ENCODE measurements at places on chromosomes 3 and 15.

DNA sequence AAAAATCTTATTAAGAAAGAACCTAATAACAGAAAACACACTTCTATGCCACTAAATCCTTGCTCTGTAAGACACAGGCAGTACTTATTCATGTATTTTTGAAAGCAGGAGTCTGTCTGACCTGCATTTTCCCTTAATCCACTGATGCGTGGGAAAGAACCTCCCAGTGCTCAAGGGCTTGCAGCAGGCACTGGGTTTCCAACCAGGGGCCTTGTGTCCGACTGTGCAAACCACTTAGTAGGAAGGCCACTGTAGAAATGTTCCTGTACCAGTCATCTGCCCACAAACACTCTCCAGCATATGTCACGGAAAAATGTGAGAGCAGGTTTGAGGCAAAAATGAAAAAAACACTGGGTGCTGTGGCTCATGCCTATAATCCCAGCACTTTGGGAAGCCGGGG lies 12.4 kb downstream of the CXCR6 start:
- no peak for DNase-seq
- no peak overlapping the region for H3K4me3 ChIP-seq
- no peak overlapping the region for H3K27ac ChIP-seq
- no peaks in the 10 kb centered on the region for H3K27me3 ChIP-seq
- peaks cover 93% of the 10 kb centered on the region for H3K36me3 ChIP-seq

GRCh38 chr3:148625095-148625736 lies 72.5 kb upstream of the AGTR1 start:
- no peak overlapping the region for H3K27ac ChIP-seq
- DNase-seq = no peak
- no peak overlapping the region for H3K4me3 ChIP-seq
- no peaks in the 10 kb centered on the region for H3K27me3 ChIP-seq

- H3K27me3 ChIP-seq = no peaks in the 10 kb centered on the region
- H3K36me3 ChIP-seq = no peaks in the 10 kb centered on the region
- no peak for DNase-seq
- peaks cover 8% of the 10 kb centered on the region for H3K4me1 ChIP-seq
These were observed 34.0 kb downstream of the PLEKHO2 start for GRCh38 chr15:64875641-64876223.

- H3K27ac ChIP-seq = no peak overlapping the region
- no peaks in the 10 kb centered on the region for H3K36me3 ChIP-seq
- H3K4me3 ChIP-seq = no peak overlapping the region
- H3K4me1 ChIP-seq = no peaks in the 10 kb centered on the region
- no peak for DNase-seq
These were observed 483.1 kb downstream of the NAALADL2 start for GRCh38 chr3:175342196-175342595.

GRCh38 chr3:132034486-132035464 lies at the start of gene CPNE4:
CPNE4 (minus strand) TSS chr3:132035014.
- no peaks in the 10 kb centered on the region for H3K4me1 ChIP-seq
- no peak for DNase-seq
- H3K36me3 ChIP-seq = no peaks in the 10 kb centered on the region
- H3K27me3 ChIP-seq = peaks cover 5% of the 10 kb centered on the region
- no peak within 1 kb of the TSS for H3K4me3 ChIP-seq
- H3K27ac ChIP-seq = no peak within 1 kb of the TSS

GRCh38 chr3:40623567-40623966 lies 98.8 kb downstream of the ZNF621 start:
- no peaks in the 10 kb centered on the region for H3K27me3 ChIP-seq
- H3K4me3 ChIP-seq = no peak overlapping the region
- no peaks in the 10 kb centered on the region for H3K36me3 ChIP-seq
- DNase-seq = no peak

GRCh38 chr15:42155546-42156242 lies 742 bp downstream of the PLA2G4F start:
- H3K36me3 ChIP-seq = peaks cover 8% of the 10 kb centered on the region
- no peak overlapping the region for H3K4me3 ChIP-seq
- H3K27me3 ChIP-seq = no peaks in the 10 kb centered on the region
- H3K4me1 ChIP-seq = no peaks in the 10 kb centered on the region
